Fibroblast of gingiva (primary cell): ENCODE measurements at places on chromosomes 3 and 15.

- peak; percentile 72 for DNase-seq
These were observed 103.2 kb upstream of the TJP1 start for GRCh38 chr15:29925227-29926082.

- peak; percentile 72 for DNase-seq
These were observed 78.2 kb downstream of the CYP19A1 start for GRCh38 chr15:51260202-51260601.

- DNase-seq, result peak; percentile 53
These were observed 76.3 kb upstream of the EPHB3 start for GRCh38 chr3:184485241-184485640.

DNA sequence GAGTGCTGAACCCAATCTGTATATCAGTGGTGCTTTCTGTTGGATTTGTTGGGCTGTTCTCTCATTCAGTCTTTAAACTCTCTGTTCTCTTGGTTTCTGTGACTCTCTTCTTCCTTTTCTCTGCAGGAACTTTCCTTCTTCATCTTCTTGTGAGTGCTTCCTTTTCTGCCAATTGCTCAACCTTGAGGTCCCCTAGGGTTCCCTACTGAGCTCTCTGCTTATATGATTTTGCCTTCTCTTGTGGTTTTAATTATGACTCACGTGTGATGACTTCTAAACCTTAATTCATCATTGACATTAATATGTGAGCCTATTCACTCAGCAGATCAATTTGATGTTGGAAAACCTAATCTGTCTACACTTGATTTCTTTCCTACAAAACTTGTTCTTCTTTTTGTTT lies 39.4 kb downstream of the MOBP start:
- DNase-seq, result no peak

- DNase-seq, result peak; percentile 96
These were observed 84.5 kb upstream of the GALNT15 start for GRCh38 chr3:16090024-16090423.

- peak; percentile 39 for DNase-seq
These were observed 190.7 kb downstream of the LSAMP start for GRCh38 chr3:116254541-116254940.

- no peak for DNase-seq
These were observed 22.9 kb downstream of the IL5RA start for GRCh38 chr3:3087279-3087678.
